ENCODE measurements at places on chromosomes 12 and 14.

DNA sequence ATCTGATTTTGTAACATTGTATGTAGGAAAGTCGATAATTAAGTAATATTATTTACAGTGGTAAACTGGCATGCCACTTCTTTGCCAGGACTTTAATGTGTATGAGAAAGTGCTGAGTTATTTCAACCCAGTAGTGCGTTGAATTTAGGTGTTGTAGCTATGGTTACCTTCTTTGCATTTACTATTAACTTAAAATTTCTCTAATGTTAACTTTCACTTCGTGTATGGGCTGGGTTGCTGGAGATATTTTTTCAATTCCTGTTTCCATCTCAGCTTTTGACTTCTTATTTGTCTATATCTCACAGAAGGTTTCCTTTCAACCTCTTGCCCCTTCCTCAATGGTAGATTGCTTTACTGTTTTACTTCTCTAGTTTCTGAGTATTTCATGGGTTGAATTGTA is 1345.6 kb downstream of the FSCB start:
- no peak overlapping the region for H3K27ac ChIP-seq
- no peaks in the 10 kb centered on the region for H3K36me3 ChIP-seq
- no peak overlapping the region for H3K4me3 ChIP-seq
- no peaks in the 10 kb centered on the region for H3K27me3 ChIP-seq
- no peaks in the 10 kb centered on the region for H3K4me1 ChIP-seq

DNA sequence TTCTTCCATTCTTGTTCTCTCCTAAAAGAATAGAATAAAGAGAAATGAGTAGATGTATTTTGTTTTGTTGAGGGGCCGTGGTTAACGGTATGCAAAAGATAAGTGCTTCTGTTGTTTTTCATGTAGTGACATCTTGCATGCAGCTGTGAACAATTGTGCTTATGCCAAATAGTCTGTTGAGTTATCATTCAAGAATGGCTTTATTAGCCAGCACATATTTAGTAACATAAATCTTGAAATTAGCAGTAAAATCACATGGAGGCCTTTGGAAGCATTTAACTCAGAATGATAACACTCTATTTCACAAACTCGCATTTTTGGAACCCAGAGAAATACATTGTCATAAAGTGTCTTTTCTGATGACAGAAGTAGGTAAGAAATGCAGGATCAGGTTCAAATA is 1772.0 kb upstream of the FLRT2 start:
- no peak overlapping the region for H3K27ac ChIP-seq
- DNase-seq: no peak
- H3K36me3 ChIP-seq: no peaks in the 10 kb centered on the region

GRCh38 chr14:20855652-20856291 is 35.4 kb upstream of the RNASE3 start:
- H3K36me3 ChIP-seq: no peaks in the 10 kb centered on the region
- no peak overlapping the region for H3K27ac ChIP-seq
- H3K27me3 ChIP-seq: peaks cover 12% of the 10 kb centered on the region
- no peak overlapping the region for H3K4me3 ChIP-seq
- no peak for DNase-seq

GRCh38 chr12:131390412-131391334 is 320.2 kb upstream of the SFSWAP start:
- H3K4me3 ChIP-seq: no peak overlapping the region
- no peak for DNase-seq
- H3K4me1 ChIP-seq: peaks cover 11% of the 10 kb centered on the region
- no peaks in the 10 kb centered on the region for H3K36me3 ChIP-seq
- no peak overlapping the region for H3K27ac ChIP-seq
- H3K27me3 ChIP-seq: peaks cover 15% of the 10 kb centered on the region

GRCh38 chr12:90321369-90321768 is 612.7 kb upstream of the ATP2B1 start:
- H3K4me3 ChIP-seq: no peak overlapping the region
- H3K27ac ChIP-seq: no peak overlapping the region
- H3K36me3 ChIP-seq: no peaks in the 10 kb centered on the region
- H3K27me3 ChIP-seq: no peaks in the 10 kb centered on the region

GRCh38 chr12:104263580-104264358 is 39.8 kb upstream of the EID3 start:
- H3K4me3 ChIP-seq: no peak overlapping the region
- DNase-seq: no peak

DNA sequence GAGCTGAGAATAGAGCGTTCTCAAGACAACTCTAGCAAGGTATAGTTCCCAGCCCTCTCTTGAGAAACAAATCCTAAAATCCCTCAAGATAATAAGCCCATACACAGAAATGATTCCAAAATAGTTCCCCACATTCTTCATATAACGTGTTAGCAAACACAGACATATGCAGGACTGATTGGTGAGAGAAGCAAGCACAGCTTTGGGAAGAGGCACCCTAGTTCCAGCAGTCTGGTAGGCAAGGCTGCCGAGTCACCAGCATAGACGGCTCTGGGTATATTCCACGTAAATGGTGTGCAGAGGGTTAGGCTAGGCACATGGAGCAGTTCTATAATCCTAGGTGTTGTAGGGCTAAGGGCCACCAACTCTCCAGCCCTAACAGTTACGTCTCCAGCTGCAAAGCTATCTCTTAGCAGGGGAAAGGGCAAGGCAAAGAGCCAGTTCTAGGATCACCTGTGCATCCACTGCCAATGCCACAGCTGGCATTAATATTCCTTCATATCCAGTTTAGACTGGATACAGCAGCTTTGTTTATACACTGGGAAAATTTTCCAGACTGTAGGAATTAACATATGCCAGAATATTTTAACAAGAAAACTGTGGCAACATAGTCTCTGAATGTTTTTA is 52.9 kb downstream of the SH2B3 start:
- no peak overlapping the region for H3K4me3 ChIP-seq
- H3K4me1 ChIP-seq: no peaks in the 10 kb centered on the region
- H3K27ac ChIP-seq: peak overlapping the region; percentile 29
- H3K27me3 ChIP-seq: no peaks in the 10 kb centered on the region
- peaks cover 17% of the 10 kb centered on the region for H3K36me3 ChIP-seq
- DNase-seq: no peak

- peaks cover 3% of the 10 kb centered on the region for H3K4me1 ChIP-seq
- peaks cover 5% of the 10 kb centered on the region for H3K36me3 ChIP-seq
- H3K4me3 ChIP-seq: no peak overlapping the region
- peaks cover 19% of the 10 kb centered on the region for H3K27me3 ChIP-seq
- H3K27ac ChIP-seq: no peak overlapping the region
These were observed 105.9 kb downstream of the SINHCAF start for GRCh38 chr12:31220061-31220460.
